ENCODE measurements at places on chromosomes 3 and 15.

DNA sequence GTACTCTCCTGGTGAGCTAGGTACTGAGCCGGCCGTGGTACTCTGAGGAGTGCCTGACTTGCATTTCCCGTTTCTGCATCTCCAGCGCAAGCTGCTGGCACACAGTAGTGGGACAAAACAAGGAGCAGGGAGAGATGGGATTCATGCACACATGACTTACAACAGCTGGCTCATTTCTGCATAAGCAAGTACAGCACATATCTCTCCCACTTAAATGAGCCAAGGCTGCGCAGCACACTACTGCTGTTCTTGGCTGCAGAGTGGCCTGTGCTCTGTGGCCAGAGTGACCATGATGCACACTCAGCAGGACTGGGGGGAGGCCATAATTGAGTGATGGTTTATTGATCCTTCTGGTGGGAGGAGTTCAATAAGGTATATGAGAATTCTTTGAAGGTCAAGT, 59.2 kb upstream of the ABHD17C start:
- no peak for DNase-seq

GRCh38 chr15:89665449-89666181, 10.3 kb upstream of the KIF7 start:
- DNase-seq: peak; percentile 52

DNA sequence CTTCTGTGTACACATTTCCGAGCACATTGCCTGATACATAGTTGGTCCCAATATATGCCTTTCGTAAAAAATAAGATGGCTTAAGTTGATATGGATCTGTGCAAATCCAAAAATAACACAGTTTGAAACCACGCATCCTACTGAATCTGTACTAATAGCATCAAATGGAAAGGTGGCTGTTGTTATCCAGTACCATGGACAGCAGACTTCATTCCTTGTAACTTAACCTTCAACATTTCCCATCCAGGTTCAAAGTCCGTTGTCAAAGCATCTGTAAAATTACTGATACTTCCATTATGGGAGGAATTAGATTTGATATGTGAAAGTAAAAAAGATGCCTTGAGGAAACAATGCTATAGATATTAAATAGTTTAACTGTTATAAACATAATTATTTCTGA, 65.5 kb upstream of the C3orf49 start:
- peak; percentile 19 for DNase-seq

GRCh38 chr3:134315286-134316106, 58.8 kb downstream of the AMOTL2 start:
- no peak for DNase-seq

DNA sequence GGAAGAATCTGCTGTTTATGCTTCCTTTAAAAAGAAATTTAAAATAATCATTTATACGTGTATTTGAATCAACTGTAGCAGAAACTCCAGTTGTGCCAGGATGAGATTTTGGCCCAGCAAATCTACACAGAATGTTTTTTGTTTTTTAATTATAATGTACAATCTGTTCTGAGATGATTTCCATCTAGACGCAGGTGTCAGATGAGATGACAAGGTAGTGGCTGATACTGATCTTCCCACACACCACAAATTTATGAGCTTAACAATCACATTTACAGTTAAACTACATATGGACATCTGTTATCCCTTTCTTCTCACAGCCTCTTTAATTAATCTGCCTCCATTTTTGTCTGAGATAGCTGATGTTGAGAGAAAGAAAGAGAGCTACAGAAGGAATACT, 23.6 kb downstream of the DCLK3 start:
- DNase-seq: no peak

GRCh38 chr3:125055331-125055912, 375 bp downstream of the HEG1 start:
- DNase-seq: peak; percentile 37

- DNase-seq: no peak
Measured at GRCh38 chr15:73923488-73924164, 2.6 kb upstream of the LOXL1 start.
